ENCODE measurements at places on chromosomes 3 and 15. TPM values are rescaled to one million over a fixed set of nuclear protein-coding genes. Genes with fewer than 3 reads are reported as not detected.

KIF23 gene
- total RNA-seq = 20.6 TPM

TGM4 gene
- total RNA-seq = not detected

ACTC1 gene
- total RNA-seq = 125 TPM

LRTM1 gene
- total RNA-seq = not detected

LYZL4 gene
- total RNA-seq = not detected

MEIS2 gene
- 46.4 TPM for total RNA-seq

CHRD gene
- total RNA-seq = 21.7 TPM

ABI3BP gene
- 185 TPM for total RNA-seq

DNA sequence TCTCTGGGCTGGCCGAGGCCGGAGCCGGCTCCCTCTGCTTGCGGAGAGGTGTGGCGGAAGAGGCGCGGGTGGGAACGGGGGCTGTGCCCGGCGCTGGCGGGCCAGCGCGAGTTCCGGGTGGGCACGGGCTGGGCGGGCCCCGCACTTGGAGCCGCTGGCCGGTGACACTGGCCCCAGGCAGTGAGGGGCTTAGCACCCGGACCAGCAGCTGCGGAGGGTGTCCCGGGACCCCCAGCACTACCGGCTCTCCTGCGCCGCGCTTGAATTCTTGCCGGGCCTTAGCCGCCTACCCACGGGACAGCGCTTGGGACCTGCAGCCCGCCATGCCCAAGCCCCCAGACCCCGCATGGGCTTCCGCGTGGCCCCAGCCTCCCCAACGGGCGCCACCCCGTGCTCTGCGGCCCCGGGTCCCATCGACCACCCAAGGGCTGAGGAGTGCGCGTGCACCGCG is 736.3 kb upstream of the ARRDC4 start:
- H3K36me3 ChIP-seq = no peaks in the 10 kb centered on the region
- no peak for DNase-seq
- no peak overlapping the region for H3K27ac ChIP-seq
- no peaks in the 10 kb centered on the region for H3K27me3 ChIP-seq

DNA sequence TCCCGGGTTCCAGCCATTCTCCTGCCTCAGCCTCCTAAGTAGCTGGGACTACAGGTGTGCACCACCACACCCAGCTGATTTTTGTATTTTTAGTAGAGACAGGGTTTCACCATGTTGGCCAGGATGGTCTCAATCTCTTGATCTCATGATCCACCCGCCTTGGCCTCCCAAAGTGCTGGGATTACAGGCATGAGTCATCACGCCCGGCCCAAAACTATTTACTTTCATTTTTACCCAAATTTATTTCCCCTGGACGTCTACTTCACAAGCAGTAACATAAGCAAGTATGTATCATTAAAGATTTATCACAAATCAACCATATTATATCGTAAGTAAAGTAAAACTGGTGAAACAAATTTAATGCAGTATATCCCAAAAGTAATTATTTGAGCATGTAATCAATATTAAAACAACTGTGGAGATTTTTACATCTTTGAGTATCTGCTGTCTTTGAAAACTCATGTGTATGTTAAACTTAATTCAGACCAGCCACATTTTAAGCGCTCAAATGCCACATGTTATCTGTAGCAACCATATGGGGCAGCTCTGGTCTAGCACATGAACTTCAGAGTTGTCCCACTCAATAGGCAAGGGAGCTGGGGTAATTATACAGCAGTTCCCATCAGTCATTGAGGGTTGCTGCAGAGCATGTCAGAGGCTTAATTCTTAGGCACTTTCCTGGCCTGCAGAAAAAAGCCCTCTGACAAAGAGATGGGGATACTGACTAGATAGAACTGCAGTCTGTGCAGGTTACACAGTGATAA is 185.7 kb upstream of the CTDSPL start:
- peaks cover 14% of the 10 kb centered on the region for H3K4me1 ChIP-seq
- H3K36me3 ChIP-seq = no peaks in the 10 kb centered on the region
- no peak overlapping the region for H3K4me3 ChIP-seq
- H3K27me3 ChIP-seq = no peaks in the 10 kb centered on the region
- no peak overlapping the region for H3K27ac ChIP-seq
- no peak for DNase-seq

- H3K4me3 ChIP-seq = no peak overlapping the region
- no peaks in the 10 kb centered on the region for H3K36me3 ChIP-seq
- no peak for DNase-seq
- H3K4me1 ChIP-seq = no peaks in the 10 kb centered on the region
Measured at GRCh38 chr3:179898024-179898423, 138.7 kb downstream of the PEX5L start.

- no peak overlapping the region for H3K4me3 ChIP-seq
- H3K36me3 ChIP-seq = no peaks in the 10 kb centered on the region
- H3K4me1 ChIP-seq = no peaks in the 10 kb centered on the region
- no peaks in the 10 kb centered on the region for H3K27me3 ChIP-seq
Measured at GRCh38 chr15:94026458-94027304, 204.7 kb upstream of the MCTP2 start.

GRCh38 chr15:70342554-70343548 is 245.1 kb upstream of the TLE3 start:
- no peaks in the 10 kb centered on the region for H3K4me1 ChIP-seq
- no peaks in the 10 kb centered on the region for H3K27me3 ChIP-seq
- H3K36me3 ChIP-seq = no peaks in the 10 kb centered on the region

DNA sequence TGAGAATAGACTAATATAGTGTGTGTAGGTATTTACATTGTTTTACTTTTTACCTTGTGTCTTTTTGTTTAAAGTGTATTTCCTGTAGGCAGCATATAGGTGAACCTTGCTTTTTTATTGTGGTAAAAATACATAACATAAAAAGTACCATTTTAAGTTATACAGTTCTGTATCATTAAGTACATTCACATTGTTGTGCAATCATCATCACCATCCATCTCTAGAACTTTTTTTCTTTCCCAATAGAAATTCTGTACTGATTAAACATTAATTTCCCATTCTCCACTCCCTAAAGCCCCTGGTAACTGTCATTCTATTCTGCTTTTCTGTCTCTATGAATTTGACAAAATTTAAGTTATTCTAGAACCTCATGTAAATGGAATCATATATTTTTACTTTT is 48.2 kb upstream of the EIF5A2 start:
- no peaks in the 10 kb centered on the region for H3K4me1 ChIP-seq
- H3K27me3 ChIP-seq = no peaks in the 10 kb centered on the region
- no peak overlapping the region for H3K4me3 ChIP-seq
- H3K36me3 ChIP-seq = no peaks in the 10 kb centered on the region
- no peak overlapping the region for H3K27ac ChIP-seq

GRCh38 chr15:38826880-38827279 is 262.3 kb upstream of the RASGRP1 start:
- H3K4me3 ChIP-seq = no peak overlapping the region
- H3K36me3 ChIP-seq = no peaks in the 10 kb centered on the region
- no peaks in the 10 kb centered on the region for H3K27me3 ChIP-seq

DNA sequence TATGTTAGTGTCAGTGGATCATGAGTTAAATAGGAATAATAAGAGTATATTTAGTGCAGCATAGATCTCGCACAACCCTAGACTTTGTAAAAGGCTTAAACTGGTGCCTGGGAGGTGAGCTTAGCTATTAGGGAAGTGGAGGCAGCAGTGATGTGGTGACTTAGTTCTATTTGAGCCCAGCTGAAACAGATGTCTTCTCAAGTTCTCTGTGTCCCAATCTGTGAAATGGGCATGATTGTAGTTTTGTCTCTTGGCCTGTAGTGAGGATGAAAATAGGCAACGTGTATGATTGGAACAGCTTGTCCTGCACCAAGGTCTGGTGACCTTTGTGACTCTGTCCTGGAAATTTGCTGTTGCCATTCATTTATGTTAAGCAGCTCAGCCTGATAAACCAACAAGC is 34.7 kb downstream of the EBLN2 start:
- no peaks in the 10 kb centered on the region for H3K27me3 ChIP-seq
- H3K4me3 ChIP-seq = no peak overlapping the region
- no peaks in the 10 kb centered on the region for H3K36me3 ChIP-seq

GRCh38 chr15:57732526-57733331 is 26.2 kb downstream of the POLR2M start:
- H3K4me3 ChIP-seq = no peak overlapping the region
- no peak overlapping the region for H3K27ac ChIP-seq
- no peaks in the 10 kb centered on the region for H3K36me3 ChIP-seq
- no peaks in the 10 kb centered on the region for H3K4me1 ChIP-seq
- DNase-seq = no peak
- H3K27me3 ChIP-seq = no peaks in the 10 kb centered on the region

- H3K4me1 ChIP-seq = no peaks in the 10 kb centered on the region
- no peak for DNase-seq
- no peaks in the 10 kb centered on the region for H3K27me3 ChIP-seq
- H3K27ac ChIP-seq = no peak overlapping the region
Measured at GRCh38 chr3:42891042-42891441, 14.9 kb upstream of the ZNF662 start.

GRCh38 chr3:172137287-172138192 is 98.2 kb downstream of the FNDC3B start:
- H3K27me3 ChIP-seq = no peaks in the 10 kb centered on the region
- no peaks in the 10 kb centered on the region for H3K36me3 ChIP-seq
- DNase-seq = no peak
- peak overlapping the region; percentile 58 for H3K27ac ChIP-seq

DNA sequence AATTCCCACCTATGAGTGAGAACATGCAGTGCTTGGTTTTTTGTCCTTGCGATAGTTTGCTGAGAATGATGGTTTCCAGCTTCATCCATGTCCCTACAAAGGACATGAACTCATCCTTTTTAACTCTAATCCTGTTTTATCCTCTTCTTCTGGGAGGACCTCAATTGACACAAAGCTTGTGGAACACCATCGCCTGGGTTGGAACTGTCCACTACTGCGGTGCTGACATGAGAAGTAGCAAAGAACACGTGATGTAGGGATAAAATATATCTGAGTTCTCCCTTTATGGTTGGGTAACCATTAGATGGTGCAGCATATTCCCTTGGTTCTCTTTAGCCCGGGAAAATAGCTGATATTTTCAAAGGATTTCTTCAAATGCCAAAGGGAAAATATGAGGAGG is 105.3 kb upstream of the TOPAZ1 start:
- no peak overlapping the region for H3K4me3 ChIP-seq
- no peaks in the 10 kb centered on the region for H3K36me3 ChIP-seq
- DNase-seq = no peak

DNA sequence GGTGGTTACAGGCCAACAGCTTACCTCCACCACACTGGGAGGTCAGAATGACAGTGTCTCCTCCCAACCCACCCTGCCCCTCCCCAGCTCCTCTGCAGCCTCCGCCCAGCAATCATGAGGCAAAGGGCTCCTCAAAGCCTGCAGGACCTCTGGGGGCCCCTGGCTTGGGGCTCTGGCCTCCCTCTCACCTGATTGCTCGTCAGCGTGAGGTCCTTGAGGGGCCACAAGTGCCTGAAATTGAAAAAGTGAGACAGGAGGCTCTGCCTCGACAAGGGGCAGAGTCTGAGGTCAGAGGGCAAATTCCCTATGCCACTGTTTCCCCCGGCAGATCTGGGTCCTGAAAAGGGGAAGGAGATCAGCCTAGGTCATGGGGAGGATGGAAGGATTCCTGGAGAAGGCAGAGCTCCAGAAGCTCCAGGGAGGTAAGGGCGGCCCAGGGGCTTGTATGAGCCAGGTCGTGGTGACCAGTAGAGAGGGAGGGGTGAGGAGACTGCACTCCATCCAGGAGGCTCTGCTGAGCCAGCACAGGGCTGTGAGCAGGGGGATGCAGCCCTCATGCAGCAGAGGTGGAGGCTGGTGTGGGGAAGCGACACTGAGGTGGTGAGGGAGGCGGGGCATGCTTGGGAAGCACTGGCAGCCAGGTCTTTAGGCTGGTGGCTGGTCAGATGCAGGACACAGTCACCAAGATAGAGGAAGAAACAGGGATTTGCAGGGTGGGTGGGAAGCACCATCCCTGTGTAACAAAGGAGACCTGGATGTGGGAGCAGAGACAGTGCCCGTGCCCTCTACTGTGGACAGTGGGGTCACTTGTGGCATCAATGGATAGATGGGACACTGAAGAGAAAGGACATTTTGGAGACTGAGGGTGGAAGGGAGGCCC is 20.1 kb downstream of the ALS2CL start:
- DNase-seq = no peak
- no peak overlapping the region for H3K4me3 ChIP-seq
- H3K36me3 ChIP-seq = no peaks in the 10 kb centered on the region
- no peaks in the 10 kb centered on the region for H3K27me3 ChIP-seq

DNA sequence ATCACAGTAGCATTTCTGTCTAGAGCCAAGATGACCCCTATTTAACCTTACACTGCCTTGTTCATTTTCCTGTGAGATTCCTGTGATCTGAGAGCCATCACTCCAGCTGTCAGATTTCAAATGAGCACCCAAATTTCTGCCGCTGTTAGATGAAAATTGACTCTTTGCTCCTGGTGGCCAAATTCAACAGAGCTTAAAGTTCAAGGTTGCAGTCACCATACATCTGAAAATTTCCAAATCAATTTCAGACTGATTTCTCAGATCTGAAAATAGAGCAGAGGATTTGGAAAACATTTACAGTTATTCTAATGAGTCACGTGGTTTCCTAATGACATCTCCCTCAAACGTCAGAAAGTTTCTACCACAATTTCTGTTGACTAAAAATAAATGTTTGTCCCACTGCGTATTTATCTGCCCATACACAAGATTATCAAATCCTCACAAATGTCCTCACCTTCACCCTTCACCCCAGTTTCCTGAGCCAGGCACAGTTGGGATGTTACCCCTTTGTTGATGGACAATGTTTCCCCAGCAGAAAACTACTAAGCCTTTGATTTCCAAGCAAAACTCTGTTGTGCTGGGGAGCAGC is 16.4 kb downstream of the HDC start:
- H3K36me3 ChIP-seq = no peaks in the 10 kb centered on the region
- H3K4me3 ChIP-seq = no peak overlapping the region

DNA sequence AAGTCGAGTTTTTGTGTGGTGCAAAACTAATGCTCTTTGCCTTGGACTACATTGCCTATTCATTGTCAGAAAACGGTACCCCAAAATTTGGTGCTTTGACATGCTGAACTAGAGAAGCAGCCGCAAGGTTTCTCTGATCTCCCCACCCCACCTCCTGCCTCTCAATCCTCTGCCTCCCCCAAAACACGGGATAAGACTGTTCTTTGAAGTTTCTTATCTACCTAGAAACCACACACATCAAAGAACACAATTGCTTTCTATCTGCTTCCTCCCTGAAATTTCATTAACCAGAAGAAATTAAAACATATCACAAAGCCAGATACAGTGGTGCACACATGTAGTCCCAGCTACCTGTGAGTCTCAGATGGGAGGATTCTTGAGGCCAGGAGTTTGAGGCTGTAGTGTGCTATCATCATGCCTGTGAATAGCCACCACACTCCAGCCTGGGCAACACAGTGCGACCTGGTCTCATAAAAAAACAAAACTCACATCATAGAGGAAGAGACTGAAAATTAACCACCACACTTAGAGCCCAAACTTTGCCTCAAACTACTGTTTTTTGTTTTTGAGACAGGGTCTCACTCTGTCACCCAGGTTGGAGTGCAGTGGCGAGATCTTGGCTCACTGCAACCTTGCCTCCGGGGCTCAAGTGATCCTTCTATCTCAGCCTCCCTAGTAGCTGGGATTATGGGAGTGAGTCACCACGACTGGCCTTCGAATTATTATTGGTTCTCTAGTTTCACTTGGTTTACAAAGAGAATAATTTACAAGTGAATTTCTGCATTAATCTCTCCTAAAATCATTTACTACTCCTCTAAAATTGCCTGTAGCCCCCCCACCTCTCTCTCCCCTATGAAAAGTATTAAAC is 2.7 kb upstream of the PCNP start:
- H3K36me3 ChIP-seq = peaks cover 7% of the 10 kb centered on the region
- no peaks in the 10 kb centered on the region for H3K27me3 ChIP-seq
- peaks cover 19% of the 10 kb centered on the region for H3K4me1 ChIP-seq
- no peak overlapping the region for H3K27ac ChIP-seq
- no peak for DNase-seq

Data from thoracic aorta (tissue), 2 donors.